ENCODE measurements at places on chromosomes 7 and 10.

- no peak for DNase-seq
Measured at GRCh38 chr7:91749418-91749817, 131.1 kb downstream of the MTERF1 start.

DNA sequence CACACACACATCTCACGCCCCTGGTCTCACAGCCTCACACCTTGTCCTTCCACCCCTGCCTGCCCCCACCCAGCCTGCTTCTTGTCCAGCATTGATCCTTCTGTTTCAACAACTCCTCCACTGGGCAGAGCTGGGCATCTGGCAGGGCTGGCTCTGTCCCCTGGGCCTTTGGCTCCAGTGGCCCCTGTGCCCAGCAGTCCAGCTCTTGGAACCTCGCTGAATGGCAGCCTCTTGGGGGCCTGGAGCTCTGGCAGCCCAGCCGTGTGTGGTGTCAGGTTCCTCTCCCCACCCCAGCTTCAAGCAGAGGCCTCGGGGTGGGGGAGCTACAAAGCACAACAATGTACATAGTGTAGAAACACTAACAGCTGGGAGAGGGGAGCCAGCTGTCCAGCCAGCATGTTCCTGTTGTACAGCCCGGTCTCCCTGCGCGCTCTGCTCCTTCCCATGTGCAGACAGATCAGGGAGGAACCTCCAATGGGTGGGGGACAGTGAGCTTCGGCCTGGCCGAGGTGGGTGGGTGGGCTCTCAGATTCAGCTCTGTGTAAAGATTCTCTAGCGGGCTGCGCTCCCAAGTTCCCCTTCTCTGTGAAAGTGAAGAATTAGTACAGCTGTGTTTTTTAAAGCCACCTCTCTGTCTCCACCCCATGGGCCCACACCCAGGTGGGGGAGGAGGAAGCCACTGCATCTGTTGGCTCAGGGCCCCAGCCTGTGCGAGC lies 19.4 kb downstream of the ZMIZ2 start:
- DNase-seq: peak; percentile 70

GRCh38 chr7:30364773-30365172 lies 80.4 kb downstream of the ZNRF2 start:
- DNase-seq: no peak

DNA sequence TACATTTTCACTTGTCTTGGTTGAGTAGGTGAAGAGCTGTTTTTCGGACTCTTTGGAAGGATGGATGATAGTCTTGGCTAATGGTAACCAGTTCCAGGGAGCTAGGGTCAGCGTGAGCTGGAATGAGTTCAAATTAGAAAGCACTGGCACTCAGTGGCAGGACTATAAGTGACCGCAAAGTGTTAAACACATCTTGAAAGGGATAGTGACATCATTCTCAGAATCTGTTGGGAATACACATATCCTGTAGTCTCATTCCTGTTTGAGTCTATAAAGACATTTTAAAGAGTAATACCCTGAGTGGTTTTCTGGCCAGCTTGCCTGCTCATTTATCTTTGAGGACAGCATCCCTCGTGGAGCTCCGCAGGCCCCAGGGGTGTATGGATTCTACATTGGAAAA lies 56.7 kb upstream of the TMEM248 start:
- DNase-seq: no peak

GRCh38 chr7:120165227-120165626 lies 107.7 kb upstream of the KCND2 start:
- no peak for DNase-seq

- no peak for DNase-seq
Measured at GRCh38 chr10:82148764-82149163, 273.8 kb downstream of the NRG3 start.

DNA sequence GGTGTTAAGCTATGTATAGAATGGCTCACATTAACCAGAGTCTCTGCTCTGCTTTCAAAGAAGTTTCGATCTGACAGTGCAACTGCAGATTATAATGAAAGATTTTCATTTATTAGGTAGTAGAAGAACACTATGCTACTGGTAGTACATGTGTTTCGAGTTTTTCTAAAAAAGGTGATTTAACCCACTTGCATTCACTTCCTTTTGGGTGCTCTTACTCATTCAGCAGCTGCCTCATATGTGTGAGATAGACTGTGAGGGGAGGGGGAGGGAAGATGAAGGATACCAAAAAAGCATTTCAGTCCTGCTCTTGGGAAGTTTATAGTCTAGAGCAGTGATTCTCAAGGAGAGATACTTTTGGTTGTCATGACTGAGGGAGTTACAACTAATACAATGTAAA lies 20.4 kb downstream of the PLEKHA8 start:
- DNase-seq: no peak

DNA sequence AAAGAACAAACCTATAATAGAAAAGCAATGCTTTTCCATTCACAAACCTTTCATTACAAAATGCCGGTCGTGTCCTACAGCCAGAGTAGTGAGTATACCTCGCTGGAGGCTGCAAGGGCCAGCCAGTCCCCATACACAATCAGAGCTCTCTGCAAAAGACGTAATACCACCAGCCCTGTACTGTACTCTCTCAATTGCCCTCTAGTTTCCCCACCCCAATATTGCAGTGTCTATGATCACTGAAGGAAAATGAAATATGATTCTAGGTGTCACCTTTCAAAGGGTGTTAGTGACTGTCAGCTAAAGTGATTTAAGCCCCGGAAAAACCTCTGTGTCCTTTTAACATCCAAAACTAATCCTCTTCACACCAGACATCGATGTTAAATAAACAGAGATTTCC lies 24.8 kb downstream of the PLXNA4 start:
- DNase-seq: no peak

GRCh38 chr7:131335639-131336381 lies 8.1 kb downstream of the MKLN1 start:
- DNase-seq: no peak

- DNase-seq: no peak
Measured at GRCh38 chr7:94403546-94403945, 8.9 kb downstream of the COL1A2 start.

DNA sequence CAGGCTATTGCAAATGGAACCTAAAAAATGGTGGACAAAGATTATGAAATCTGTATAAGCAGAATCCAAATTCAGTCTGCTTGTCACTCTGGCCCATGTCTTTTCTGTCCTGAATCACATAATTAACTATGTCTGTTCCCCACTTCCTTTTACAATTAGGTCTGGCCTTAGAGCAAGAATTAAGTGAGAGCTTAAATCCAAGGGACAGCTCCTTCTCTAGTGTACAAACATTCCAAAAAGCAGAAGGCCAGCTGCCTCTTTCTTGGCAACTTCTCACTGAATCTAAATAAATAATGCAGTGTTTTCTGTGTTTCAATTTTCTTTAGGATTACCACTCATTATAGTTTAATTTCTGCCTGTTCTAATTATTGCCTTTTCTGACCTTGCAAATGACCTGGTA lies 39.3 kb upstream of the NEBL start:
- no peak for DNase-seq

- no peak for DNase-seq
Measured at GRCh38 chr10:61124756-61125530, 181.0 kb upstream of the RHOBTB1 start.

- no peak for DNase-seq
Measured at GRCh38 chr10:13945390-13946208, 358.8 kb downstream of the PRPF18 start.

DNA sequence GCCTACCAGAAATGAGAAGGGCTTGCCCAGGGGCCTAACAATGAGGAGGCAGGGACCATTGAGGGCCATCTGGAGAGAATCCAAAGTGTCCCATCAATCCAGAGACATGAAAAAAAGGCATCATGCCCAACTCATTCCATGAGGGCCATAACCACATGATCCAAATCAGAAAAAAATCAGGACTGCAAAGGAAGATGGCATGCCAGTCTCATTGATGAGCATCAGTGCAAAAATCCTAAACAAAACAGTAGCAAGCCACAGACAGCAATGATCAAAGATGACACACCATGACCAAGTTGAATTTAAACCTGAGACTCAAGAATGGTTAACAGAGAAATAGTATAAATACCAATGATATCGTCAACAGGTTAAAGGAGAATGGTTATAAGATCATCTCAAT lies 7.0 kb upstream of the CYP3A4 start:
- DNase-seq: no peak

GRCh38 chr10:78957471-78958039 lies 111.2 kb upstream of the ZMIZ1 start:
- DNase-seq: no peak

- DNase-seq: no peak
Measured at GRCh38 chr7:139687980-139688632, 89.7 kb downstream of the HIPK2 start.

- no peak for DNase-seq
Measured at GRCh38 chr10:70541736-70542564, 60.6 kb downstream of the PRF1 start.

GRCh38 chr7:112322070-112322469 lies 115.6 kb downstream of the ZNF277 start:
- DNase-seq: no peak

DNA sequence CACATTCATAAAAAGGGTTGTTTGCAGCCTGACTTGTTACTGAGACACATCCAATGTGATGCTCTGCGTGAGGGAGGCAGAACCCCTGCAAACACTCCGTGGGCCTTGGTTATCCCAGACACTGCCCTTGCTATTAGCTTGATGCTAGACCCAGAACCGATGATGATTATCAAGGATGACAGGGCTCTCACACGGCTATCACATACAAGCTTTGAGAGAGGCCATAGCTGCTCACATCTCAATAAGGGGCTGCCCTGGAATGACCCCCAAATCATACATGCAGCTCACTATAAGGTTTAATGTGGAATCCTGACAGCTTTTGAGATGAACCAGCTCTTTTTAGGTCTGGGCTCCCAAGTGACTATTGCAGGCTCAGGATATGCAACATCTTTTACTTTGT lies 44.4 kb upstream of the TCERG1L start:
- no peak for DNase-seq

DNA sequence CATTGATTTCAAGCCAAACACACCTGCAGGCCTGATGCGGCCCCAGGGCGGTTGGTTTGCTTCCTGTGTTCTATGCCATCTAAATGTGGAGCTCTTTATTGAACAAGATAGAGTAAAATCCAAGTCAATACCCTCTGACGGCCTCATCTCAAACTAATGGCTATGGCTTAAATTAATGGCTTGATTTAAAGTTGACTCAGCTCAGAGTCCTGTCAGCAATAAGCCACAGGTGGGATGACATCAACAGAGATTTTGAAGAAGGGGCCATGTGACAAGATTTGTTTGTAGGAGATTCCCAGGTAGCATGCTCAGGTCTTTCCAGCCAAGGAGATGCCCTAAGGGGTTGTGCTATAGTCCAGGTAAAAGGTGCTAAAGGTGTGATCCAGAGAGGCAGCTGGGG lies 66.7 kb upstream of the ZNF32 start:
- no peak for DNase-seq

- DNase-seq: no peak
Measured at GRCh38 chr7:41878309-41879295, 175.7 kb upstream of the INHBA start.

GRCh38 chr7:130615583-130615982 lies 53.0 kb downstream of the COPG2 start:
- no peak for DNase-seq

- peak; percentile 45 for DNase-seq
Measured at GRCh38 chr7:99141841-99142726, 1.8 kb downstream of the SMURF1 start.

DNA sequence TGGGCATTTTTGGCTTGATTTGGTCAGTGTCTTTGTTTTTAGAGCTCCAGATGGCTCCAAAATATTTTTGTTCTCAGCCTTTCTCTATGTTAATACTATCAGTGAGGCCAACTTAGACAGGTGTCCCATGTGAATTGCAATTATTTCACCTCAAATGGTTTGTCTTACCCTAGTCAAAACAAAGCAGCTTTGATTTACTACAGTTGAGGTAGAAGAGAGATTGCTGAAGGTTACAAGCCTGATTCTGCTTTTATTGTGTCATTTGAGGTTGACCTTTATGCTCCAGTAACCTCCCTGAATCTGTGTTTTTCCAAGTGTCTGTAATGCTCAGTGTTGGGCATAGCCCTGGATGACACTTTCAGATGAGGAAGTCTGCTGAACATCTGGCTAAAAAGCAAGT lies 882.9 kb downstream of the NRG3 start:
- no peak for DNase-seq
